ENCODE measurements at places on chromosomes 1 and 21.

- DNase-seq, result no peak
Observed at GRCh38 chr1:60133000-60133673, 59.6 kb upstream of the C1orf87 start.

- DNase-seq, result peak; percentile 42
Observed at GRCh38 chr1:32886004-32886827, at the start of gene HPCA. Gene HPCA (plus strand): TSS chr1:32886491. CDS start chr1:32888899, 2,408 bp downstream.

DNA sequence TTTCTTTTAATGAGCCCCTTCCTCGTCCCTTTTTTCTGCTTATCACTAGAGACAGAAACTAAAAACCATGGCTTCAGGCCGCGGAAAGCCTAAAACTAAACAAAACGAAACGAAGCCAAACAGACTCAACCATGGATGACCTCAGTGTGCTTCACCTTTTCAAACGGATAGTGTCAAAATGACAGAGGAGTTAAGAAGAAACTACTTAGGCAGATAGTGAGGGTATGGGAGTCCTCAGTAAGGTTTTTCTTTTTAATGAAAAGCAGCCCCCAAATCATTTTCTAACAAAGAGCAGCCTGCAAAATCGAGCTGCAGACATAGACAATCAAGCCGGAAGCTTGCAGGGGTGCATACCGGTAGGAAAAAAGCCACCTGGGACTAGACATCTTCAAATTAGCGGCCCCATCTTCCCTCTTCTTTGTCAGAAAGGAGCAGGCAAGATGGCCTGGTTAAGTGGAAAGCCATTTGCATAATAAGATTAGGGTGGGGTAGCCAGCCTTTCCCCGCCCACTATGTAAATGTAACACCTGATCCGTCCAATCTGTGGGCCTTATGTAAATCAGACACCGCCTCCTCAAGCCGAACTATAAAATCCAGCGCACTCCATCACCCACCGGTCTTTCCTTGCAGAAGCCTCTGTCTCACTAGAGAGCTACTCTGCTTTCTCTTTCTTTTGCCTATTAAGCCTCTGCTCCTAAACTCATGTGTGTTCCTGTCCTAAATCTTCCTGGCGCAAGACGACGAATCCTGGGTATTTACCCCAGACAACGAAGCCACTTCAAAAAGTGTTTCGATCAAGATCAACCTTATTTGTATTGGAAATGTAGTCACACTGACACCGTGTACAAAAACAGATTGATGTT lies 6.2 kb upstream of the ERO1B start:
- no peak for DNase-seq

DNA sequence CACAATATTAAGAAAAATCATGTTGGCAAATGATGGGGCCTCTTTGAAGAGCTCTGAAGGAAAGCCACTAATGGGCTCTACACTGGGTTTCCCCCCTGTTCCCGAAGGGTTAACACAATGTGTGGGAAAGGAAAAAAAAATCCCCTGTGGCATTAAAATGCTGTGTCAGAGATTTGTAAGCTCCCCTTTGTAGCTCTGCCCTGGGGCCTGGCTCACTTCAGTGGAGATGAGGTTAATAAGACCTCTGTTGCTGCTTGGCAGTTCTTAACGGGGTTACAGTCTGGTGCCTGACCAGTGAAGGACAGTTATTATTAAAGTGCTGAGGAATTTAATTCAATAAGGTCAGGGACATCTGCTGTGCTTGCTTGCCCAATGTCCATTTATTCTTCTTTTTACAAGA lies 129.7 kb upstream of the UBE2U start:
- no peak for DNase-seq

- no peak for DNase-seq
Observed at GRCh38 chr1:52567943-52568342, 15.1 kb upstream of the TUT4 start.

DNA sequence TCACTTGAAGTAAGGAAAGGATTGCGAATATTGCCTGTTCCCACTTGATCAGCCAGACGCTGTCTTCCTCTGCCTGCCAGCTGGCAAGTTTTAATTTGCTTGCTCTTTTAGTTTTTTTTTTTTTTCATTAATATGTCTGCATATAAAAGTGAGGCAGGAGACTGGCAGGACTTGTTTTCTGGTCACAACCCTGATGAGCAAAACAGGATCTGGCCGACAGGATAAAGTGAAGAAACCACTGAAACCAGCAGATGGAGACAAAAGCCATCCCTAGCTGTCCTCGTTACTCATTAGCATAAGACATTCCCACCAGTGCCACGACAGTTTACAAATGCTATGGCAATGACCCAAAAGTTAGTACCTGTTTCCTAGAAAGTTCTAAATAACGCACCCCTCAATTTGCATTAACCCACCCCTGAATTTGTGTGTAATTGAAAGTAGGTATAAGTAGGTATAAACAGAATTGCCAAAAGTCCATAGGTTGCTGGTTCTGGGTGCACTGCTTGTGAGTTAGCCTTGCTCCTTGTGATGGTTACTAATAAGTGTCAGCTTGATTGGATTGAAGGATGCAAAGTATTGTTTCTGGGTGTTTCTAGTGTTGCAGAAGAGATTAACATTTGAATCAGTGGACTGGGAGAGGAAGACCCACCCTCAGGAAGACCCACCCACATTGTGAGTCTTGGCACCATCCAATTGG lies 60.8 kb downstream of the ZNF684 start:
- DNase-seq, result no peak

GRCh38 chr1:107867897-107868296 lies 97.1 kb downstream of the VAV3 start:
- DNase-seq, result no peak

DNA sequence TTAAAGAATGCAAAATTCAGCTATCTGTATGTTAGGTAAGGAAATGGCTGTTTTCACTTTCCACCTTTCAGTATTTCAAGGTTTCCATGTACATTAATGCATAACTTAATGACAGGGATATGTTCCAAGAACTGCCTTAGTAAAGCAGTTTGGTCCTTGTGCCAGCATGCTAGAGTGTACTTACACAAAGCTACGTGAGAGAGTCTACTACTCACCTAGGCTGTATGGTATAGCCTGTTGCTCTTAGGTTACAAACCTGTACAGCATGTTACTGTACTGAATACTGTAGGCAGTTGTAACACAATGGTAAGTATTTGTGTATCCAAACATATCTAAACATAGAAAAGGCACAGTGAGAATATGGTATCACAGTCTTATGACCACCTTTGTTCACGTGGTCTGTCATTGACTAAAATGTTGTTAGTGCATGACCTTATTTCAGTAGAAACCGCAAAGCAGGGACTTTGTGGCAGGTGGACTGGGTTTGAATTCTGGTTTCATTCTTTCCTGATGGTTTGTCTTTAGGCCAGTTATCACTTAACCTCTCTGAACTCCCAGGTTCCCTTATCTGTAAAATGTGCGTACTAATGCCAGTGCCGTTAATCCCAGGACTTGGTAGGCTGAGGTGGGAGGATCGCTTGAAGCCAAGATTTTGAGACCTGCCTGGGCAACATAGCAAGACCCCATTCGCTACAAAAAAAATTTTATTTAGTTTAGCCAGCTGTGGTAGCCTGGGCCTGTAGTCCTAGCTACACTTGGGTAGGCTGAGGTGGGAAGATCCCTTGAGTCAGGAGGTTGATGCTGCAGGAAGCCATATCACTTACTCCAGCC lies 4.9 kb downstream of the SMYD2 start:
- DNase-seq, result no peak
